ENCODE measurements at places on chromosomes 7 and 10.

DNA sequence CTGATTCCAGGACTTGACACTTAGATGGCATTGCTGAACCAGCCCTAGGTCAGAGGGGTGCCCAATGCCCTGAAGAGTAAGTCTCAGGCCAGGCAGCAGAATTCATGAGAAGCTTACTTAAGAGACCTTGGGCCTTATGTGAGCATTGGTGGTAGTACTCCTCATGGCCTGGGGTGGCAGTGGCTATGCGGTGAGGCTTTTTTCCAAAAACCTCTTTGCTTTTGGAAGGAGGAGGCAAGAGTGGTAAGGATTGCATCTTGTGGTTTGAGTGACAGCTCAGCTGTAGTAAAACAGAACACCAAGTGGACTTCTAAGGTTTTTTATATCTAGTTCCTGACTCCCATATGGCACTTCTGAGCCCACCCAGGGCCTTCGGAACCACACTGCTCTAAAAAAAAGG lies 459.0 kb upstream of the STEAP1 start:
- no peak for DNase-seq

GRCh38 chr10:95261926-95262325 lies 28.9 kb downstream of the PDLIM1 start:
- no peak for DNase-seq

GRCh38 chr10:1121271-1121970 lies 65.2 kb downstream of the WDR37 start:
- DNase-seq: no peak

DNA sequence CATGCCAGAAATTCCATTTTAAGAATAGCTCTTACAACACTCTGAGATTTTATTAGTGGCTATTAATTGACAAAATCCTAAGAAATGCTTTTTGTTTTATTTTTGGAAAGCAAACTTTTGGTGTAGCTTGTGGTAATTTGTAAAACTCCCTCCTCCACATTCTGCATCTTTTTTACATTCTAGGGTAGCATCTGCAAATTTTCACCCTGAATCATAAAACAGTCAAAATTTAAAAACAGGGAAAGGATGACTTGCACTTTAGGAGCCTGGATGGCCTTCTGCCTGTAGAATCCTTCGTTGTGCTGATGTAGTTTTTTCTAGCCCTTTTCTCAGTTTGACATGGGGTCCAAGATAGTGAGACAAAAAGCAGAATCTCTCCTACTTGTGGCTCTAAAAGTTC lies 316.1 kb downstream of the ADRA2A start:
- no peak for DNase-seq

- no peak for DNase-seq
Observed at GRCh38 chr10:90738885-90739284, 119.0 kb downstream of the HTR7 start.

- DNase-seq: no peak
Observed at GRCh38 chr10:75546004-75546403, 114.6 kb downstream of the LRMDA start.

DNA sequence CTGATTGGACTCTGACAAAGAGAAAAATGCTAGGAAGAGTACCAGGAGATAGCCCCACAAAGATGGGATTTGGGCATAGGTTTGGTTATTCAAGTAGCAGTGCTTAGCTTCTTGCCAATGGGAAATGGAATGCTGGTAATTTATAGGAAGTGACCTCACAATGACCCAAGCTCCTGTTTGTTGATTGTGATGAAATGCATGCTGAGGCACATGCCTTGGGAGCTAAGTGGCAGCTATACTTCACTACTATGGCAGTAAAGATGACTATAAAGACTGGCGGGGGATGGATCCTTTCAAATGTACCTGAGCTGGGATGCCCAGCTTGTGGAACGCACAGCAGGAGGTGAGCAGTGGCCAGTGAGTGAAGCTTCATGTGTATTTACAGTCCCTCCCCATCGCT lies 153.8 kb downstream of the ZNF22 start:
- DNase-seq: no peak

DNA sequence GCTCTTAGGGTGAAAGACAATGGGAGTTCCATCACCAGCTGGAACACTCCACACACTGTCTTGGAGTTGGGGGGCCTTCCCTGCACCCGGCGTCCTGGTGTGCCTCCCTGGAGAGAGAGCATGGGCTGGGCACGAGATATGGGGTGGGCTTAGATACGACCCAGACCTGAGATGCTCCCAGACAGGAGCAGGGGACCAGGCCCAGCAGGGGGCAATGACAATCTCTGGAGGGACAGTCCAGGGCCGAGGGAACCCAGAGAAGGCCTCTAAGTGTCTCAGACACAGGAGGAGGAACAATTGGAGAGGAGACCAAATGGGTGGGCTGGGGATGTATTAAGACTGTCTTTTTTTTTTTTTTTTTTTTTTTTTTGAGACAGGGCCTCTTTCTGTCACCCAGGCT lies 40.0 kb downstream of the MYL10 start:
- DNase-seq: no peak

DNA sequence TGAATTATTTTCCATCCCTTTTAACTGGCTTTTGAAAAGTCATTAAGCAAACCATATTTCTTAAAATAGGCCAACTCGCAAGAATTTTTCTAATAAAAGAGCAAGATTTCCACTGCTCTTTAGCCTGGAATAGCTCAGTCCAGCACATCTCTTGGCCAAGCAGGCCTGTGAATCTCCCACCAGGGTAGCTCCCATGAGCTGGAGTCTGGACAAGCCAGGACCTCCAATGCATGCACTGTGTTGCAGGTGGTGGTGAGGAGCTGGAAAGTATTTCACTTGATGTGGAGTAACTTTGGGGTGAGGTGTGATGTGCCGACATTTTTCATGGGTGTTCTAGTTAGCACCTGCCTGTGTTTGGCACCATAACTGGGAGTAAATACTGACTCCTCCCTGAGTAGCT lies 117.3 kb upstream of the TBX20 start:
- DNase-seq: no peak

GRCh38 chr10:58331646-58332045 lies 3.2 kb upstream of the UBE2D1 start:
- no peak for DNase-seq

DNA sequence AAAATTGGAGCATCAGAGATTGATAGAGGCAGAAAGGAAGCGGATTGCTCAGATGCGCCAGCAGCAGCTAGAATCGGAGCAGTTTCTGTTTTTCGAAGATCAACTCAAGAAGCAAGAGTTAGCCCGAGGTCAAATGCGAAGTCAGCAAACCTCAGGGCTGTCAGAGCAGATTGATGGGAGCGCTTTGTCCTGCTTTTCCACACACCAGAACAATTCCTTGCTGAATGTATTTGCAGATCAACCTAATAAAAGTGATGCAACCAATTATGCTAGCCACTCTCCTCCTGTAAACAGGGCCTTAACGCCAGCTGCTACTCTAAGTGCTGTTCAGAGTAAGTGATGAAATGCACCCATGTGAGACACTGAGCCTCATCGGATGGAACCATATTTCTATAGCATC lies 33.1 kb downstream of the STAMBPL1 start:
- DNase-seq: no peak
